IgD-negative memory B cell (primary cell): ENCODE measurements at places on chromosomes 7 and 10. TPM values are rescaled to one million over a fixed set of nuclear protein-coding genes. Genes with fewer than 3 reads are reported as not detected.

Gene ZDHHC16
- polyA plus RNA-seq, result 23.3 TPM

Gene SCART1
- polyA plus RNA-seq, result not detected

Gene VTI1A
- 32.0 TPM for polyA plus RNA-seq

Gene INA
- not detected for polyA plus RNA-seq

Gene PTPRZ1
- polyA plus RNA-seq, result not detected

Gene FAM107B
- polyA plus RNA-seq, result 113 TPM

Gene FXYD4
- not detected for polyA plus RNA-seq

Gene CALY
- not detected for polyA plus RNA-seq

Gene OR13A1
- polyA plus RNA-seq, result 0.55 TPM

Gene C10orf53
- polyA plus RNA-seq, result not detected

Gene MRPL43
- polyA plus RNA-seq, result 120 TPM

Gene MLXIPL
- polyA plus RNA-seq, result not detected

Gene GNGT1
- polyA plus RNA-seq, result not detected
